H7 (cell line): ENCODE measurements at places on chromosomes 16 and 17.

GRCh38 chr17:17514361-17514992, 18.3 kb upstream of the RASD1 start:
- no peak for DNase-seq

DNA sequence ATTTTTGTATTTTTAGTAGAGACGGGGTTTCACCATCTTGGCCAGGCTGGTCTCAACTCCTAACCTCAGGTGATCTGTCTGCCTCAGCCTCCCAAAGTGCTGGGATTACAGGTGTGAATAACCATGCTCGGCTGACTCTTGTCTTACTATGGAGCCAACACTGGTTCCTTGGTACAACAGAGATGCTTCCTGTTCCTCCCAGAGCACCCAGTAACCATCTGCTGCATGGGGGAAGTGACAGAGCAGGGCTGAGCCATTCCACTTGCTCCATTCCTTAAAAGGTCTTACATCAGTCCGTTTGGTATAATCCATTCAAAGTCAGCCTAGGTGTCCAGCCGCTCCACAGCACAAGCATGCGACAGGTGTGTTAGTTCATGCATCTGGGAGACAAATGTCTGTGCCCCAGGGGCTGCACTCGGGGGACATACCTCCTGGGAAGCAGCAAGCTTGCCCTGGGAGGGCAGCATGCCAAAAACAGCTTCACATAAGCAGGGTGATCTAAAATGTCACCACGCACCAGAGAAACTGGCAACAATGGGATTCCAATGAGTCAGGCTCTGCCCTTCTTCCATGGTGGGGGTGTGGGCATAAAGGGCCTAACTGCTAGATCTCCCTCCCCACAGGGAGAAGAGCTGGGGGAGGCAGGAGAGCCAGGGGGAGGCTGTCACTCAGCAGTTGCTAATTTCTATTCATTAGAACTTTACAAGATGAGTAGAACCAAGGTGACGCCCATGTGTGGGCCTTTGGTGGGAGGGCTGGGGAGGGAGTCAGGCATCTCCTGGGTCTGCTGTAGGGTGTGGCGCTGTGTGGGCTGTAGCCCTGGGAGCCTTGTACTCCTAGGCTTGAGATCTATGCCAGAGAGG, 35.5 kb downstream of the PIPOX start:
- no peak for DNase-seq

GRCh38 chr16:66045626-66046025, 320.9 kb upstream of the CDH5 start:
- DNase-seq: no peak

GRCh38 chr17:12269751-12270150, 249.1 kb downstream of the MAP2K4 start:
- no peak for DNase-seq

DNA sequence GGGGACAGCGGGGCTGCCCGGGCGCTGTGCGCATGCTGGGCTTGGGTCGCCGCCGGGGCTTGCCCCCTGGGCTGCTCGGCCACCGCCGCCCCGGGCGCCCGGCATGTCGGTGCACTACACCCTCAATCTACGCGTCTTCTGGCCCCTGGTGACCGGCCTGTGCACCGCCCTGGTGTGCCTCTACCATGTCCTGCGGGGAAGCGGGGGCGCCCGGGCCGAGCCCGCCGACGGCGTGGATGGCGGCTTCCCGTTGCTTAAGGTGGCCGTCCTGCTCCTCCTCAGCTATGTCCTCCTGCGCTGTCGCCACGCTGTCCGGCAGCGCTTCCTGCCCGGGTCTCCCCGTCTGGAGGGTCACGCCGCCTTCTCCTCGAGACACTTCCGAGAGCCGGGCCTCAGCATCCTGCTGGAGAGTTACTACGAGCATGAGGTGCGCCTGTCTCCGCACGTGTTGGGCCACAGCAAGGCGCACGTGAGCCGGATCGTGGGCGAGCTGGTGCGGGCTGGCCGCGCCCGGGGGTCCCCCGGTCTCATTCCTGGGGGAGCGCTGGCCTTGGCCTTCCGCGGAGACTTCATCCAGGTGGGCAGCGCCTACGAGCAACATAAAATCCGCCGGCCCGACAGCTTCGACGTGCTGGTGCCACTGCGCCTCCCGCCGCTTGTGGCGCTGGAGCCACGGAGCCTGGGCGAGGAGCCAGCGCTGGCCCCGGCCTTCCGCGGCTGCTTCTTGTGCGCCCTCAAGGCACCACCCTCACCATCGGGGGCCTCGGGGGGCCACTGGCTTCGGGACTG, 789 bp downstream of the ITPRIPL2 start:
- DNase-seq: peak; percentile 83

GRCh38 chr17:5592382-5592781, 8.1 kb upstream of the NLRP1 start:
- DNase-seq: no peak

DNA sequence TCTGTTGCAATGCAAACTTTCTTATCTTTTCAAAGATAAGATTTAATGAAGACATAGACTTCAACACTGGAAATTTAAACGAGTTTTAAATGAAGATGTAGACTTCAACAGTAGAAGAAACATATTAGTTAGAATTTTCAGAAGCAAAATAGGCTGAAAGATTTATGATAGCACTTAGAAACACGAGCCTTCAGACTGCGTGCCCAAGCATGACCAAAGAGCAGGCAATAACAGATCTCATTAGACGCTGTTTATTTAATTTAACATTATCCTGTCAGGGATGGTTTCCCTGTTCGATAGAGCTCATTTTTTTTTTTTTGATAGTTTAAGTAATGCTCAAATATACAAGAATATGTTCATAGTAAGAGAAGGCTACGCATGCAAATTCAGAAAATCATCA, 604.7 kb upstream of the SOX9 start:
- no peak for DNase-seq

GRCh38 chr16:27232061-27232900, 29.0 kb downstream of the KDM8 start:
- DNase-seq: peak; percentile 20

DNA sequence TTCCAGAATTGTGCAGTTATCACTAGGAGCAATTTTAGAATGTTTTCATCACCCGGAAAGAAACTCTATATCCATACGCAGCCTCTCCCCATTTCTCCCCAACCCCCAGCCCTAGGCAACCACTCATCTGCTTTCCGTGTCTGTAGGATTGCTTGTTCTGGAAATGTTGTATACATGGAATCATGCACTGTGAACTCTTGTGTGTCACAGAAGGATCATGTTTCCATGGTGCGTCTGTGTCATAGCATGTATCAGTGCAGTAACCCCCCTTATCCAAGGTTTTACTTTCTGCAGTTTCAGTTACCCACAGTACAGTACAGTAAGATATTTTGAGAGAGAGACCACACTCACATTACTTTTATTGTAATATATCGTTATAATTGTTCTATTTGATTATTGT, 299.4 kb downstream of the CPPED1 start:
- DNase-seq: no peak

- no peak for DNase-seq
These were observed 10.9 kb upstream of the GINS2 start for GRCh38 chr16:85699628-85700027.

DNA sequence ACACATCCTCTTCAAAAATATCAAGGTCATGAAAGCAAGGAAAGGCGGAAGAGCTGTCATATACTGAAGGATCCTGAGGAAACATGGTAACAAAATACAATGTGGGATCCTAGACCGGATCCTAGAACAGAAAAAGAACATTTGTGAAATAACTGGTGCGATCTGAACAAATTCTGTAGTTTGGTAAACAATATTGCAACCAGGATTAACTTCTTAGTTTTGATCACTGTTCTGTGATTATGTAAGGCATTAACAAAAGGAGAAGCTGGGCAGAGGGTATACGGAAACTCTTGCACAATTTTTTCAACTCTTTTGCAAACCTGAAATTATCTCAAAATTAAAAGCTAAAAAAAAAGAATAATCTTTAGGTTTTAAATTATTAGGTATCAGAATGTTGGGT, 109.7 kb downstream of the TRIM37 start:
- DNase-seq: no peak

DNA sequence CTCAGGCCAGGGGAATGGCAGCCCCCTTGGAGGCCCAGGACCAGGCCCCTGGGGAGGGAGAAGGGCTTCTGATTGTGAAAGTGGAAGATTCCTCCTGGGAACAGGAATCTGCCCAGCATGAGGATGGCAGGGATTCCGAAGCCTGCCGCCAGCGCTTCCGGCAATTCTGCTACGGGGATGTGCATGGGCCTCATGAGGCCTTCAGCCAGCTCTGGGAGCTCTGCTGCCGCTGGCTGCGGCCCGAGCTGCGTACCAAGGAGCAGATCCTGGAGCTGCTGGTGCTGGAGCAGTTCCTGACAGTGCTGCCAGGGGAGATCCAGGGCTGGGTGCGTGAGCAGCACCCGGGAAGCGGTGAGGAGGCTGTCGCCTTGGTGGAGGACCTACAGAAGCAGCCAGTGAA, 2.4 kb downstream of the ZNF213 start:
- no peak for DNase-seq

GRCh38 chr17:44297975-44298374, 10.4 kb upstream of the RUNDC3A start:
- no peak for DNase-seq

DNA sequence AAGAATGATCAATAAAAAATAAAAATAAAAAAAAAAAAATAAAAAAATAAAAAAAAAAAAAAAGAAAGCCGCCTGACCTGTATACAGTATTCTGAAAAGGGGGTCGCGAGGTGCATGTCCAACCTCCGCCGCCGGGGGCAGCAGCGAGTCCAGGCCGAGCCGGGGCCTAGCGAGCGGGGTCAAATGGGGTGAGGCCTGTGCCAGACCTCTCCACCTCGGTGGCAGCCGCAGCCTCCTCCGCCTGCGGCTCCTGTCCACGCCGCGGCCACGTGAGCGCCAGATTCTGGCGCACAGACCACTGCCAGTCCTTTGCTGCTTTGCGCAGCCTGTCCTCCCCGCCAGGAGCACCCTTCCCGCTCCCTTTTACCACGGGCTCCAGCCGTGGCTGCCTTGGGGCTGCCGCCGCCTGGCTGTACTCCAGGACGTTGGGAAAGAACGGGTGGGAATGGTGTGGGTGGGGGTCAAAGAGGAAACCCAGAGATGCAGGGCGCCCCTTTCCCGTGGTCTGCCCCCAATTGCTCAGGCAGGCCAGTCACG, 2.4 kb upstream of the BCKDK start:
- DNase-seq: peak; percentile 97

- peak; percentile 85 for DNase-seq
These were observed 387 bp upstream of the SLC38A8 start for GRCh38 chr16:84042879-84043485.

- no peak for DNase-seq
These were observed 81.0 kb downstream of the VPS53 start for GRCh38 chr17:633641-634101.

GRCh38 chr17:17682737-17683680, 1.8 kb downstream of the RAI1 start:
- DNase-seq: peak; percentile 91

- no peak for DNase-seq
These were observed 35.7 kb downstream of the SMARCE1 start for GRCh38 chr17:40611840-40612474.

DNA sequence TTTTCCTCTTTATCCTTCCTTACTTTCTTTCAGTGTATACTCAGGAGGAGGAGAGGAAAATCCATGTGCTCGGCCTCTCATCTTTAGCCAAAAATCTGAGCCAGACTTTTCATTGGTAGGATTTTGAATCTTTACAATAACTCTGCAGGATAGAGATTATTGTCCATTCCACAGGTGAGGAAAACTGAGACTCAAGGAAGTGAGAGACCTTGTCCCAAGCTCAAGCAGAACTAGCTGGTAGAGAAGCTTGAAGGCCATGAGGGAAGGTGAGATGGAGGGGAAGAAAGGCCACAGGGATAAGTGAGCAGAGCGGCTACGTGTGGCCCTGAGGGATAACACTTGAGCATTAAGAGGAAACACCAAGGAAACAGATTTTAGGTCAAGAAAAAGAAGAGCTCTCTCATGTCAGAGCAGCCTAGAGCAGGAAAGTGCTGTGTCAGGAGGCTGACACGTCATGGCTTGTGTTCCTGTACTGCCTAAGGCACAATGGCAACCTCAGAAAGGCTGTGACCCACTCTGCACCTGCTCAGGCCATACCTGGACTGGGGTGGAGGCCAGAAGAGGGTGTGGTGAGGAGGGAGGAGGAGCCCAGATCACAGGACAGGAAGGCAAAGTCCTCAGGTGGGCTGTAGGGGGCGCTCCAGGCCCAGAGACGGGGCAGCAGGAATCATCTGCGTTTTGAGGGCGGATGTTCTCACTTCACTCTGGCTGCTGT, 11.9 kb downstream of the MT4 start:
- DNase-seq: peak; percentile 87

DNA sequence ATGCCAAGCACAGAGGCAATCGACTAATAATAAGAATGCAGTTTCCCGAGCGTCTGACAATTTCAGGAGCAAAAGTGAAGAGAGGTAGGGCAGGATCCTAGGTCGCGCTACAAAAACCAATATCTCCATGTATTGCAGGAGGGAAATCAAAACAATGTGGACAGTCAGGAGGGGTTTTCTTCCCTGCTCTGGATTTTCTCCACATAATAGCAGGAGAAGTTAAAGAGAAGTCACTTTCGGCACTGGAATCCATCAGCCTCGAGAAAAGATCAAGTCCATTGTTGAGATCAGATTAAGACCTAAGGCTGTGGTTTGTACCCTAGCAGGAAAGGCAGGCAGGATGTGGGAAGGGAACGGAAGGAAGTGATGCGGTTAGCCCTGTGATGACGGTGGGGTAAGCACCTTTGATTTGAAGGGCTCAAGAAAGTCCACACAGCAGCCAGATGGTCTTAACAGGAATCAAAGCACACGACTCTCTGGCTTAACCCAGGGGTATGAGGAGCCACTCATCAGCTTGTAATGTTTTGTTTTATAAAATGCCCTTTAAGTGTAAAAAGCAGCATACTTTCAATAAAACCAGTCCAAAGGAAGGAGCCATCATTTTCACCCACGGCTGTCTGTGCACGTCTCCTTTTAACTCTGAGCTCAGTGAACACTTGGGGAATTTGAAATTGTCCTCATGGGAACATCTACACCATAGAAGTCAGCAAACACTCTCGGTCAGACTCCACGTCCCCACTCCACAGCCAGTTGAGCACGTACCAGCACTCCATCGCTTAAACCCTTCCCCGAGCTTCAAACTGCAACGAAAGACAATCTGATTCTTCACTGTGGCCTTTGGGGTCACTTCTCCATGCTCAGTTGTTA, 15.8 kb upstream of the AKTIP start:
- no peak for DNase-seq

DNA sequence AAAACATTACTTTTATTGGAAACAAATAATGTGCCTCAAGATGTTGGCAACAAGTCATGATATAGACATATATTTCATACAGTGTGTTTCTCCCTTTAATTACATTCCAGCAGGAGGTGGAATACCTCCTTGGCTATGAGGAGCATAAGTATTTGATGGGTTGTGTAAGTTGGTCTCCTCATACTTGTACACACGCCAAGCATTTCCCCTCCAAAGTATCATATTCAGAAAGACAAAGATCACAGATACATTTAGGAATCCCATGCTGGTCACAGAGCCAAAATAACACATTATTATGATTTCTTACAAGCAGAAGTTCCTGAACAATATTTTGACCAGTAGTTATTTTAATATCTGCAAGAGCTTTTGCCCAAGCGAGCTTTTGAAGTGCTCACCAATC, 57.8 kb downstream of the WSB1 start:
- no peak for DNase-seq

- DNase-seq: peak; percentile 39
These were observed 13.1 kb downstream of the SLC47A2 start for GRCh38 chr17:19703106-19703827.

- DNase-seq: no peak
These were observed 14.7 kb downstream of the AOC3 start for GRCh38 chr17:42865638-42866094.
